Central memory CD4-positive, alpha-beta T cell (primary cell): ENCODE measurements at places on chromosomes 12 and 14.
A peak's percentile ranks its signal among the peaks of the same experiment; 100 is the strongest.

DNA sequence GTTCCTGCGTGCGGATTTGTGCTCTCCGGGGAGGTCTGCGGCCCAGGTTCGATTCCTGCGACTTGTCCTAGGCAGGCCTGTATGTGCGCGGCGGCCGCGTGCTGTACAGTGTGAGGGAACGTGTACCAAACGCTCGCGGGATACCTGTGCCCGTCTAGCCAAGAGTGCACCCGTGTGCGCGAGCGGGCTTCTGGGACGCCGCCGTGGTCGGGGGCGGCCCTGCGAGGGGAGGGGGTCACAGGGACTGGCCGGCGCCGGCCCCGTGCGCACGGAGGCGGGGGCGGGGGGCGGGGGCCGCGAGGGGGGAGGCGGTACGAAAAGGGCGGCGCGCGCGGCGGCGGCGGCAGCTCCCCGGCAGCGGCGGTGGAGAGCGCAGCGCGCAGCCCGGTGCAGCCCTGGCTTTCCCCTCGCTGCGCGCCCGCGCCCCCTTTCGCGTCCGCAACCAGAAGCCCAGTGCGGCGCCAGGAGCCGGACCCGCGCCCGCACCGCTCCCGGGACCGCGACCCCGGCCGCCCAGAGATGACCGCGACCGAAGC, at the start of gene DLK1:
TSS of gene DLK1 (plus strand) at position 343 of the 536 bp plus-strand sequence. CDS start at position 520, 177 bp downstream.
- DNase-seq: no peak

GRCh38 chr12:93115646-93116045, 186.6 kb upstream of the EEA1 start:
- DNase-seq: no peak

DNA sequence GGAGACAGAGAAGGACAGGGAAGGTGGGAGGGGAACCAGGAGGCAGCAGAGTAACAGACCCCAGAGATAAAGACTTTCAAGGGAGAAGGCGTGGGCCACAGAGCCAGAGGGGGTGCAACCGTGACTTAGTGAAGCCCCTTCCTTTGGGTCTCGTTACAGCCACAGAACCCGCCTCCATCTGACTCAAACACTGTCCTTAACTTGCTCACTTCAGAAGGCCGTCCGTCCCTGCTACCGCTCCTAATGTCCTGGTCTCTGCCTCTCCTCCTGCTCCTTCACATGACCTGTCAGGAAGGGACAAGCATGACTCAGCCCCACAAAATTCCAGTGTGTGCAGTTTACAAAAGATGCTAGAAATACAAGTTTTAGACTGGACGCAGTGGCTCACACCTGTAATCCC, 18.0 kb downstream of the RIMBP2 start:
- DNase-seq: no peak

DNA sequence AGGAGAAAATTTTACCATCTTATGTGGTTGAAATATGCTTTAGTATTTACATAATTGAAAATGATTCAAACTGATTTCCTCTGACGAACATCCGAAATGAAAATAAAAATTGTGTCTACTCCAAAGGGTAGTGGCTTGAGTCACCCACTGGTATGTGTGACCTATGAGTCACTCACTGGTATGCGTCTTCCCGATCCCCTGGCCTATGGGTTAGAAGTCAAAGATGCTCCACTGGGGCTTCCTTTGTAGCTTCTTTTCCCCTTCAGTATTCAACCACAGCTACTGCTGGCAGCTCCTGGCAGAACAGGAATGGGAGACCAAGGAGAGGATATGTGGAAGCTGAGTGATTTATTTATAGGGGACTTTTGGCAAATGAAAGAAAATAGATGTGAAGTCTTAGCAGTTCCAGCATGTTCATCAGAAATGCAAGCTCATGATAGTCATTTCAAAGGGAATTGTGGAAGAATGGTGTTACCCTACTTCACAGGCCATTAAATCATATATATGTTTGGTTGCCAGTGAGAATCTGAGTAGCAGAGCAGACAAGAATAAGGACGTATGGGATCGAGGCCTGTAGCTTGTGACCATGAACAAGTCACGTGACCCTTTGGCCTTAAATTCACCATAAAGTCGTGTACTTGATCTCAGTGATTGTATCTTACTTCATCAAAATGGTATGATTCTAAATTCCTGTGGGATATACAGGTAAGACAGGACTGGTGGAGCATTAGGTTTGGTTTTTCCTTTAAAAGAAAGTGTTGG, 108.3 kb downstream of the CRADD start:
- peak; percentile 41 for DNase-seq

DNA sequence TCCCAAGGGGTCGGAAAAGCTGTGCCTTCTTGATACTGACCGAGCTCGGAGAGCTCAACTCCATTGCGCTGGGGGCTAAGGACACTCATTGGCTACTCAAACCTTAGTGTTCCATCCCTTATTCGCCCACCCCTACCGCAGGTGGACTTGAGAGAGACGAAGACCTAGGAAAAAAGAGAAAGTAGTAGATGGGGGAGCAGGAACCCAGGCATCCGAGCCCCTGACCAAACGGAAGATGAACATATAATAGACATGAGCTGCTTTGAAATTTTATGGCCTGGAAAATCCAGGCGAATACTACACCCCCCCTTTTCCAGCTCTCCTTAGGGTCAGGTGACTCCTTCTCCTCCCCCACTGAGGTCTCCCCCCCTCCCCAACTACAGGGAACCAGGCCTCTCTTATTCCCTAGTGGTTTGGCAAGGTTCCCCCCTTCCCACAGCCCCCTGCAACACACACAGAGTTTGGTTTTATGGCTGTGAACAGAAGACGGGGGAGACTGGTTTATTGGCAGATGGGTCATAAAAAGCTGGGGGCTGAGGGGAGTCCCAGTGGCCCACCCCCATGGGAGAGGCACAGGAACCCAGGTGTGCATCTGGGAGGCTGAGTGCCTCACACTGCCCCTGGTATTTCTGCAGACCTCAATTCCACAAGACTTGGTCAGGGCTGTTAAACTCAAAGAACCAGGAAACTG, 1.6 kb downstream of the GDF11 start:
- no peak for DNase-seq

- no peak for DNase-seq
Observed at GRCh38 chr12:20188930-20189653, 179.2 kb upstream of the PDE3A start.
